GM18507 (cell line): ENCODE measurements at places on chromosomes 3 and 15.

GRCh38 chr3:52401021-52401420 lies 43.9 kb downstream of the SEMA3G start:
- no peak for DNase-seq

- peak; percentile 39 for DNase-seq
These were observed 51.7 kb downstream of the ARNT2 start for GRCh38 chr15:80455668-80456442.

GRCh38 chr3:67386451-67386850 lies 268.0 kb downstream of the SUCLG2 start:
- DNase-seq, result no peak

- no peak for DNase-seq
These were observed 36.7 kb upstream of the BCL6 start for GRCh38 chr3:187782006-187782405.

DNA sequence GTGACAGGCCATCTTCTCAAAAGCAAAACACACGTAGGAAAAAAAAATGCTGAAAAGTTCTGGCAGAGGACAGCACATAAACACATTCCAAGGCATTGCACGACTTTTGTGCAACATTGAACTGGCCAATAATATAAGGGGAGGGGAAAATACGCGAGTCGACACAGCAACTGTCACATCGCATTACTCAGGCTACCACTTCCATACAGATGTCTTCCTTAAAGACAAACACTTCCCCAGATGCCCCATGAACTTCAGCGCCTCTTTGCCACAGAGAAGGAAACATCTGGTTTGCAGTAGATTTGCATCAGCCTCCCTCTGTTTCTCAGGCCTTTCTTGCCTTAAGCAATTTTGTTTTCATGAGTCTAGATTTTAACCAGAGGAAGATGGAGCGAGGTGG lies 144.4 kb upstream of the IGF1R start:
- no peak for DNase-seq

GRCh38 chr15:48803877-48804276 lies 7.0 kb downstream of the CEP152 start:
- no peak for DNase-seq

- no peak for DNase-seq
These were observed 196.0 kb upstream of the TPRG1 start for GRCh38 chr3:188975600-188976314.

- peak; percentile 26 for DNase-seq
These were observed 267.5 kb upstream of the CHRM5 start for GRCh38 chr15:33700695-33701303.

DNA sequence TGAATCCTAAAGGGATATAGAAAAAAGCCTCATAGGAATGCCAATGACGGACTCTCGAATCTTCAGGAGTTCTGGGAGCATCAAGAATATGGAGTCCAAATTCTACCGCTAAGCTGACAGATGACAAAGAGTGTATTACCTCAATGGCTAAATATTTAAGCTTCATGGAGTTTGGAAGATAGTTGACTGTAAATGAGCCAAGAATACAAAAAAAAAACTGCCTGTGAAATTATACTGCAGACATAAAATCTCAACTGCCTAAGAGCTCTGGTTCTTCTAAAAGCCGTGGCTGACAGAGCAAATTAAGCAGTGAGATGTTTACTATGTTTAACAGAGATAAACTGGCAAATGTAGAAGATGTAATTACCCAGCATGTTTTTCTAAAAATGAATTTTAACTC lies 140.0 kb downstream of the GADL1 start:
- DNase-seq, result no peak

DNA sequence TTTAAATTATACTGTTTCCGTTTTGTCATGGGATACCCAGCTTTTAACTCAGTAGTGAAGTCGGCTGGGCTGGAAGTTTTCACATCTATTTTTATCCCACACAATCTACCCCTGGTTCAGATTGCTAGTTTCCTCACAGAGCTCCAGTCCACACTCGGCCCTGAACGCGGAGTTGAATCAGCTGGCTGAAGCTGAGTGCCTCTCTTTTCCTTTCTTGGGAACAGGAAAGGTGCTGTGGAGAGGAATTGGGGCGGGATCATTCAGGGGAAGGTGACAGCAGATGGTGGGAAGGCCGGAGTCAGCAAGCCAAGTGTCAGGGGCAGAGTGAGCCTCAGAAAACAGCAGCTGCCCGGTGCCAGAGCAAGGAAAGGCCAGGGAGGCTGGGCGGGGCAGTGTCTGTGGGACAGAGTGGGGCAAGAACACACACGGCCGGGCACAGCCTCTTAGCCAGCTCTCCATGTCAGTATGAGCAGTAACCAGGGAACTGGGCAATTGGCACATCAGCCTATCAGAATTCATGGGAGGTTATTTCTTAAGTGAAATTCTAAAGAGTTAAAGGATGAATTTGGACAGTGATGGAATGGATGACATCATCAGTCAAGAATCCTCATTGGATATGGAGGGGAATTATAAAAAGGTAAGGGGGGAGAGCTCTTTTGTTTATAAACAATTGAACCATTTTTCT lies 135.7 kb upstream of the IL12A start:
- DNase-seq, result no peak

DNA sequence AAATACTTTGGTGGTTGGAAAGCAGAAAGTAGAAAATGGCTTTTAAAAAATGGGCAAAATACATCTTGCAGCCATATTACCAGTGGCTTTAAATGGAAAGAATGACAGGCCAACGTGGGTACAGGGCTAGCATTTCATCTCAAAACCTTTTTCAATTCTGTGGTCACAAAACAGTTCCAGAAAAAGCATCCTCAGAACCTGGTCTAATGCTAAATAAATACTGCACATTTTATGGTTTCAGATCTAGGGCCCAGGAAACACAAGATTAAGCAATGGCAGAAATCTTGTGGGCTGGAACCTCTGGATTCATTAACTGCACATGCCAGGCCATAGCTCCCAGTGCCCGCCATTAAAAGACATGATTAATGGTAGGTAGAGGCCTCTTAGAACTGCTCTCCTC lies 470.2 kb upstream of the RASGRP1 start:
- DNase-seq, result no peak

DNA sequence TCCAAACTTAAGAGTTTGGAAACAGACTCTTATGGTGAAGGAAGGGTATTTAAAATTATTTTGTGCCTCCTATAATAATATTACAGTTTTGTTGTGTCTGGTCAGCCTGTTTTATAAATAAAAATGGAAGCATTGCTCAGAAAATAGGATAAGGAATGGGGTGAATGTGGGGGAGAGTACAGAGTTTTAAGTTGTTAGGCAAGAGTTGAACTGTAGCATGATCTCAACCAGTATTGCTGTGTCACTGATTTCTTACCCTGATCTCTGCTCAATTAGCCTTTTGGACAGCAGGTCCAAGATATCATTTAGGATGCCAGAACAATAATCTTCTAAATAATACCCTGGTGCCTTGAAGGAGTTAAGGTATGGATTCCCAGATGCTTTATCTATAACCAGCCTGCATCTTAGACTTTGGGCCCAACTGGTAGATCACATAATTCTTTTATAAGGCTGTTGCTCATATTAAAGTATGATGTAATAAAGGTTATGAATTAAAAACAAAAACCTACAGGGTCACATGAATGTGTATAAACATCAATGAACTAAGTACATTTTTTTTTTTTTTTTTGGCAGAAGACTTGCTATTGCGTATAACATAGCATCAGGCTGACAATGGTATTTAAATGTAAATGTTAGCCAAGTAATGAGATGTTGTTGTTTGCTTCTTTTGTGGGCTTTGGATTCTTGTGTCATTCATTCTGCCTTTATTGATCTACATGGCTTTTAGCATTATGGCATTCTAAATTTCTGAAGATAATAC lies 70.0 kb downstream of the MITF start:
- DNase-seq, result no peak

DNA sequence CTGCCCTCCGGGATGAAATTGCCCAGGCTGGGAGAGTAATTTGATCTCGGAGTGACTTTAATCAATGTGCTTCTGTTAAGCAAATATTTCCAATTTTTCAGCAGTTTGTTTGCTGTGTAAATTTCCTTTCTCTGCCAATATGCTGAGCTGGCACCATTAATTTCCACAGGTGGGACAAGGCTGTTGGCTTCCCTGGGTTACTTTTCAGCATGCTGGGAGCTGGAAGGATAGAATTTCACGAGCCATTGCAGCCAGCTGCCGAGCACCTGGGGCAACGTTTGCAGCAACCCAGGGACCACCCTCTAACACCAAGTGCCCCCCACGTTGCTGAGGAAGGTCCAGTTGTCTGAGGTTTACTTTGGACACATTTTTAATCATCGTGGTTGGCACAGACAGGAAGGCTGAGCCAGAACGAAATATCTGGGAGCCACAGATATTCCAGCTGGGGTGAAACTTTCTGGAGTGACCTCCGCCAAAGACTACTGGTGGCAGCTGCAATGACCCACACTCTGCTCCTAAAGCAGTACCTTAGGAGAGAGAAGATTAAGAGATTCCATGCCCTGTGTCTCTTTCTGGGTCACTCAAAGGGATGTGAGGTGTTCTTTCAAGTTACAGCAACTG lies 293.3 kb upstream of the RGMA start:
- no peak for DNase-seq

GRCh38 chr3:49607105-49607591 lies 52.9 kb downstream of the BSN start:
- DNase-seq, result no peak

DNA sequence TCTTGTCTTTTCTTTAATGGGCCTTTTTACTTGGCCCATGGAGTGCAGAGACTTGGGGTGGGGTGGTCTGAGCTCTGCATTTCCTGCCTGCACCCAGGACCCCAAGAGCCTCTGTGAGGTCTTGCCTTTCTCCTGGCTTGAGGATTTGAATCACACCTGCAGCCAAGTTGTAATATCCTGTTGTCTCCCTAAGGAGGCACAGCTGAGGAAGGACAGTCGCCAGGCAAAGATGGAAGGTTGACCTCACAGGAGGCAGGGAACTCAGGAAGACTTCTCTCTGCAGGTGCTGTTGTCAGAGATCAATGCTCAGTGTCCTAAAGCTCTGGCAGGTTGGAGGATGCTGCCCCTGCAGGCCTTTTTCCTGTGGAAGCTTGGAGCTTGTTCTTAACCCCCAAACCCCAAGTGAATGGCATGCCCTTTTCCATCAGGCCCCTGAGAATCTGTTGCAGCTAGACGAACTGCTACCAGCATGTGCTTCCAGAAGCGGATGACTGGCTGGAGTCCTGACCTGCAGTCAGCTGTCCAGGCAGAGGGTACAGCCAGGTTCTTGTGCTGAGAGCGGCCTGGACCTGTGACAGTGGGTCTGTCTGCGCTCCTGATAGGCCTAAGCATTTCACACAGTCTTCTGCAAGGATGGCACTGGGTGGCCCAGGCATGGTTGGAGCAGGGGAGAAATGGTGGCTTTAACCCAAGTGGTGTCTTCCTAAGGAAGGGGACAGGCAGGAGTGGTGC lies 120.0 kb downstream of the EEFSEC start:
- no peak for DNase-seq

DNA sequence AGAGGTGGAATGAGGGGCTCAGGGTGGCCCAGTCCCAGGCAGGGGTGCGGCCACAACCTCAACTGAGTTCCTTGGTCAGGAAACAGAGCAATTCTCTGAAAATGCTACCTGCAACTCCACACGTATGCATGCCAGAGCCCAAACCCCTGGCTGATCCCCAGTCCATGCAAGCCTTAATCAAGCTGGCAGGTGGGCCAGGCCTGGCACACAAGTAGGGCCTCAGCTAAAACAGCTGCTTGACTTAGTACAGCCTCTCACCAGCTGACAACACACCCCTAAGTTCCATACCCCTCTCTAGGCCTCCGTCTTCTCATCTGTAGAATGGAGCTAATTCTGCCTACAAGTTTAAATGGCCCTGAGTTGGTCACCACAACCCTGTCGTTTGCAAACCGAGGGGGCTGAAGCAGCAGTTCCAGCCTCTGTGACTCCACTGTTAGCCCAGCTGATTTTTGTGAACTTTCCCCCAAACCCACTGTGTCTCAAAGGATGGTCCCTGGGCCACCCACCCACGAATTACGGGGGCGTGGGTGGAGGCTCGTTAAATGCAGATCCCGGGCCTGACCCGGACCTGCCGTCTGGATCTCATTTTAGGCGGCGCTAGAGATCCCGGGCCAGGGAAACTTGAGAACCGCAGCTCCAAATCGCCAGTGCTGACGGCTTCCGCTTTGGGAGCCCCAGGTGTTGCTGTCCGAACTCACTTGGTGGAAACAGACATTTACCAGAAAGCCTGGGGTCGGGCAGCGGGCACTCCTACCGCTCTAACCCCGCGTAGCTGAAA lies 927 bp downstream of the CHDH start:
- DNase-seq, result peak; percentile 33

GRCh38 chr3:195078891-195079440 lies 192.0 kb downstream of the XXYLT1 start:
- no peak for DNase-seq

DNA sequence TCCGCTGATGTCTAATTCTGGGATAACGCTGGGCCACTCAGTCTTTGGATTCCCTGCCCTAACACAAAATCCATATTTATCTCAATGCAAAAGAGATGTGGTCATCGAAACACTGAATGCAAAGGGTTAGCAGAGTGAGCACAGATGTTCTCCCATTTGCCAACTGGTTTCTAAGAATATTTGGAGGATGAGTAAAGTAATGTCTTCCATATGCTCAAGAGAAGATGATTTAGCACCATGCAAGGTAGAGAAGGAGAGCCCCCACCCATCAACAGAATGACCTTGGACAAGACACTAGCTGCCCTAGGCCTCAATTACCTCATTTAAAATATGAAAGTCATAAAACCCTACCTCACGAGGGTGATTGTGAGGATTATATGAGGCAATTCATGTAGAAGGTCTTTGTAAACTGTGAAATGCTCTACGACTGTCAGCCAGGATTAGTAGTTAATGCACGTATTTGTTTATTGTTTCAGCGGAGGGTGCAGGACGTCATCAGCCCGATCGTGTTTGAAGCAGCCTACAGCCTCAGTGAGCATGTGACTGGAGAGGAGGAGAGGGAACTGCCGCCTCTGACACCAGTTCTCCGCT lies 232.9 kb upstream of the CTDSPL start:
- DNase-seq, result no peak

DNA sequence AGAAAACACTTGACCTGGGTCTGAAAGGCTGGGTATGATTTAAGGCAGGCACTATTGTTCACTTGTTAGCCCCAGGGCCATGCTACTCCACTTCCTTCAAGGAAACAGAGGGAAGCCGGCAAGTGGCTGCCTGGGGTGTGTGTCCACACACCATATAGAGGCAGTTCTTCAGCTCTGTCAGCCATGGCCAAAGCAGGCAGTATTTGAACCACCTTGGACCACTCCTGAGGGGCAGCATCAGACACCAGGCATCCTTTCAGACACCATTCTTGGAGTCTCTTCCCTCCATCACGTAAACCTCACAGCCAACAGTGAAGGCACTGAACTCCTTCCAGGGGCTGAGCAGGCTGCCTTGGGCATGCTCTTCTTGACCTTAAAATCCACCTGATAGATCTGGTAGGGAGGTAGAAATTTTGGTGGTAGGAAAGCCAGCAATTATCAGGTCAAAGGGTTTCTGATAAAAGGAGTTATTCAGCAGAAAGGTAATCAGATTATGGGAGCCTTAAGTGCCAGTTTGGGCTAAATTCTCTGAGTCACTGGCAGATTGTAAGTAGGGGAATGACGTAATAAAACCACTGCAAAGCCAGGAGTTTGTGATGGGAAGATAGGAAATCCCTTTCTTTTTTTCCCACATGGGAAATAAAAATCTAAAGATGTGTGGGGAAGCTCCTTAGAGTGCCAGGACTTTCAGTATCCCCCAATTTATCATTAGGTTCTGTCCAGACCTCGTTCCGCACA lies 20.2 kb downstream of the TGFBR2 start:
- DNase-seq, result no peak

GRCh38 chr3:59436164-59436958 lies 386.5 kb upstream of the CFAP20DC start:
- DNase-seq, result no peak

GRCh38 chr3:29409409-29409808 lies 128.5 kb downstream of the RBMS3 start:
- no peak for DNase-seq
